ENCODE measurements at places on chromosomes 13 and 19. TPM values are rescaled to one million over a fixed set of nuclear protein-coding genes. Genes with fewer than 3 reads are reported as not detected.

The NTF4 gene
- total RNA-seq = 5.7 TPM

The MIA gene
- 2.1 TPM for total RNA-seq

The ZNF677 gene
- 6.8 TPM for total RNA-seq

The ANGPTL4 gene
- total RNA-seq = 121 TPM

The KCNJ14 gene
- 0.53 TPM for total RNA-seq

The KLF1 gene
- total RNA-seq = not detected

The SIGLEC12 gene
- total RNA-seq = not detected

The CYP2A6 gene
- total RNA-seq = not detected

The RSPH6A gene
- total RNA-seq = not detected

The ADM5 gene
- total RNA-seq = 4.1 TPM

The PIAS4 gene
- total RNA-seq = 19.7 TPM

The TMEM238 gene
- total RNA-seq = 11.9 TPM

The KRTDAP gene
- total RNA-seq = 1.4 TPM
